Hypothalamus (tissue), 51 donors: ENCODE measurements at places on chromosomes 7 and 10.

- DNase-seq, result no peak
Measured at GRCh38 chr7:108614896-108615295, 45.2 kb downstream of the DNAJB9 start.

DNA sequence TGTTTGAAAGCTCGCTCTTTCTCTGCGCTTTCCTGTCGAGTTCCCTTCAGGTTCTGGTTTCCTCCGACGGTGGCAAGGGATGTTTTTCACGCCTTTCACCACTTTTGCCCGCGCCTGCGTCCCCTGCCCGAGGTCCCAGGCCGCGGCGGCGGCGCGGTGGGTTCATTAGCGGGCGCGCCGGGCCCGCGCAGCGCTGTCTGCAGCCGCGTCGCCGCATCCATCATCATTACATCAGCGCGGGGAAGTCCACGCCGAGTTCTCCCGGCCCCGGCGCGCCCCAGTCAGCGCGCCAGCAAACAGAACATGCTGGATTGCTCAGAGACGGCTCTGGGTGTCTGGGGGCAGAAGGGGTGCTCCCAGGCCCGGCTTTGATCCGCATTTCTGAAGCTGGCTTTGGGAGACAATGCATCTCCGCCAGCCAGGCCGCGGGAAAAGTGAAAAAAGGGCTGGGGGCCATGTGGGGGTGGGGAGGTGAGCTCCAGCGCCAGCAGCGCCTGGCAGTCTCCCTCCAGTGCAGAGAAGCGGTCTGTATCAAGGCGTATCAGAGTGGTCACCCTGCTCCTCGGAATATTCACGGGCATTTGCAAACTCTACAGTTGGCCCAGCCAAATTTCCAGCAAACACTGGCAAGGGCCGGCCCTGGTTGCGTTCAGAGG lies 8.9 kb downstream of the GLI3 start:
- no peak for DNase-seq

GRCh38 chr7:140923358-140924006 lies 1.2 kb downstream of the BRAF start:
- DNase-seq, result peak; percentile 38

- DNase-seq, result no peak
Measured at GRCh38 chr10:112052166-112052565, 131.4 kb downstream of the GPAM start.

GRCh38 chr10:132078746-132079345 lies 13.1 kb downstream of the JAKMIP3 start:
- peak; percentile 48 for DNase-seq

- no peak for DNase-seq
Measured at GRCh38 chr10:114340816-114341215, 63.5 kb downstream of the AFAP1L2 start.

- DNase-seq, result no peak
Measured at GRCh38 chr10:1644191-1644711, 93.1 kb downstream of the ADARB2 start.

DNA sequence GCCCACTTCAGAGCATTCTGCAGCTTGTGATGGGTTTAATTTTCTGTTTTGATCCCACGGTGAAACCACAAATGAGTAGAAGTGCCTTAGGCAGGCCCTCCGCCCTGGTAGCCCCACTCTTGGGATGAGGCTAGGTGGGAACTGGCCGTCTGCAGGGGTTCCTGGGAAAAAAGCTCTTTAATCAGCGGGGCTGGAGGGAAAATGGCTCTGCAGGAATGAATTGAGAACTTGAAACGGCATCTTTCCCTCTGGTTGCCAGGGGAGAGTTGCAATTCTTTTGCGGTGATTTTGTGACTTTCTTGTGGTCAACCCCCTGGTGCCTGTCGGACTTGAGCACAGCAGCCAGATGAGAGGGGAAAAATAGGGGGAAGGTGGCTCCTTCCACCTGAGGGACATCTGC lies 32.7 kb downstream of the COL26A1 start:
- DNase-seq, result no peak

DNA sequence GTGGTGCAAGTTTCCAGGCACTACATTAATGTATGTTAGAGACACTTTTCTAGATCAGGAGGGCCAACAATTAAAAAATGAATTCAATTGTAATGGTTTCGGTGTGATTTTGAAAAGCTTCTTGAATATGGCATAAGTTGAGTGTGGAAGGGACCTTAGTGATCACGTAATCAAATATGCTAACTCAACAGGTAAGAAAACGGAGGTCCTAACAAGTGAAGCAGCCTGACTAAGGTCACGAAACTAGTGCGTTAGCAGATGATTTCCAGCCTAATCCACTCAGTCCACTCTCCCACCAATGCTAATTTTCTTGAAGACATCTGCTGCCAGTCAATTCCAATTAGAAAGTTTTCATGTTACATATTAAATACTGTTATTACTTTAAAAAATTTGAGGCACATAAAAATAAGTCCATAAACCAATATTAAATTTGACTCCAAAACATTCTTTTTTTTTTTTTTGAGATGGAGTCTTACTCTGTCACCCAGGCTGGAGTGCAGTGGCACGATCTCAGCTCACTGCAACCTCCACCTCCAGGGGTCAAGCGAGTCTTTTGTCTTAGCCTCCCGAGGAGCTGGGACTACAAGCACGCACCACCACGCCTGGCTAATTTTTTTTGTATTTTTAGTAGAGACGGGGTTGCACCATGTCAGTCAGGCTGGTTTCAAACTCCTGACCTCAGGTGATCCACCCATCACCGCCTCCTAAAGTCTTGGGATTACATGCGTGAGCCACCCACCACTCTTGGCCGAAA lies 2.3 kb upstream of the RSBN1L start:
- no peak for DNase-seq

- no peak for DNase-seq
Measured at GRCh38 chr7:140345426-140345825, 52.9 kb downstream of the SLC37A3 start.

- DNase-seq, result no peak
Measured at GRCh38 chr7:37455081-37455480, 6.4 kb upstream of the ELMO1 start.

- peak; percentile 11 for DNase-seq
Measured at GRCh38 chr7:138907850-138908249, 73.3 kb downstream of the KIAA1549 start.

DNA sequence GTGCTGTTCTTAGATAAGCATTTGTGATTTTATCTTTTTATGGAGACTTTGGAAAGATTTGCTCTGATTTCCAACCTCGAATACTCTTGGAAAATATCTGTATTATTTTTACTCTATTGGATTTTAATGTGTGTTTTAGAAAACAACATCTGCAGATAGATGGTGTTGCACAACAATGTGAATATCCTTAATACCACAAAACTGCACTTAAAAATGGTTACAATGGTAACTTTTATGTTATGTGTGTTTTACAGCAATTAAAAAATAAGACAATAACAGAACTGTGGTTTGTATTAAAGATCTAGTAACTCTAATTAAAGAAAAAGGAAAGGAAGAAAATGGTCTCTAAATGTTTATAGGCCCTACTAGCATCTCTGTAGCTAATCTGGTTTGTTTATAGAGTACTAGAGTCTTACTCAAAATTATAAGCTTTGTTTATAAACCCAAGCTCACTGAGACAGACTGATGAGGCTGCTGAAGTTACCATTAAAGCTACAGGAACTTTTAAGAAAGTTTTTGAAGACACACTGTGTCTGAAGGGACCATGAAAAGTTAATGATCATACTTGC lies 74.6 kb upstream of the CC2D2B start:
- DNase-seq, result no peak

GRCh38 chr10:20485554-20485953 lies 411.6 kb downstream of the NEBL start:
- DNase-seq, result no peak

DNA sequence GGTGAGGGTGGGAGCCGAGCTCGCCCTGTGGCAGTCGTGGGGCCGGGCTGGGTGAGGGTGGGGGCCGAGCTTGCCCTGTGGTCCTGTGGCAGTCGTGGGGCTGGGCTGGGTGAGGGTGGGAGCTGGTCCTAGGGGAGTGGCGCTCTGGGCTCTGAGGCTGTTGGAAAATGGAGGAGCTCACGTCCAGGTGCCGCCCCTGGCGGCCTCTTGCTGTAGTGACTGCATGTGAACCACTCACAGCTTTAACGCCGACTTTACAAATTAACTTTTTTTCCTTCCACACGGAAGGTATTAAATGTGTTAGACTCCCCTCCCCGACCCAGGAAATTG lies 312.6 kb downstream of the WDR37 start:
- DNase-seq, result no peak

DNA sequence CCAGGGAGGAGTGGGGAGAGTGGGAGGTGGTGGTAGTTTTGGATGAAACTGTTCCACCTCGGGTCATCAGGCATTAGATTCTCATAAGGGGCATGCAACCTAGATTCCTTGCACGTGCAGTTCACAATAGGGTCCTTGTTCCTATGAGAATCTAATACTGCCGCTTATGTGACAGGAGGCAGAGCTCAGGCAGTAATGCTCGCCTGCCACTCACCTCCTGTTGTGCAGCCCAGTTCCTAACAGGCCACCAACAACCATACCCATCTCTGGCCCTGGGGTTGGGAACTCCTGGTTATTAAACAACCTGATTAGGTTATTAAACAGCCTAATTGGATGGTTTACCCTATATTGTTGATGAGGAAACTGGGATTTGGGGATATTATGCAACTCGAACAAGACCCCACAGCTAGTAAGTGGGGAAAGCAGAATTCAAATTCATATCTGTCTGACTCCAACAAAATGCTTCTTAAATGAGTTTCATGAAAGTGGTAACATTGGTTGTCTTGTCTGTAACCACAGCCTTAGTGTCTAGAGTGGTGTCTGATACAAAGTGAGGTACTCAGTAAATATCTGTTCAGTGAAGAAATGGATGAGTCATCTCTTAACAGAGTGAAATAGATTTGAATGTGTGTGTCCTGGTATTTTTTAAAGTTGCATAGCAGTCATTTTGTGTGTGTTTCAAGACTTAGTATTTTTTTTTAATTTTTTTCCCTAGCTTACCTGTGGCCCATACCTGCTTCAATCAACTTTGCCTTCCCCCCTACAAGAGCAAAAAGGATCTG lies 101.6 kb downstream of the HECTD2 start:
- DNase-seq, result no peak

DNA sequence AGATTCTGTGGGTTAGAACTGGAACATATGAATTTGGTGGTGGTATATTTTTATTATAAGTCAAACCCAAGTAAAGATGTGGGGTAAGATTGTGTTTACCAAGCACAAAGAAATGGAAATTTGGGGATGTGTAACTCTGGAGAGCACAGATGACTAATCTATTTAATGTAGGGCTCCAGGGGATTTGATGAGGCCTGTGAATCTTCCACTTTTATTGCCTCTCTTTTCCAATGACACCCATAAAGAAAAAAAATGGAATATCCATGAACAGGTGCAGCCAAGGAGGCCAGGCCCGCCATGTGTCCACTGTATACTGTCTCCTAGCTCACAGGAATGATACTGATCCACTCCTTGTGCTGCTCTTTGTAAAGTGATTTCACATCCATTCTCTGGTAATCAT lies 2.8 kb downstream of the SRGN start:
- no peak for DNase-seq

- DNase-seq, result no peak
Measured at GRCh38 chr10:24128066-24128730, 80.7 kb upstream of the KIAA1217 start.

- no peak for DNase-seq
Measured at GRCh38 chr7:115009736-115010440, 88.0 kb downstream of the MDFIC start.

- no peak for DNase-seq
Measured at GRCh38 chr7:106681815-106682495, 21.0 kb upstream of the CCDC71L start.

GRCh38 chr7:117152213-117153007 lies 170.4 kb downstream of the WNT2 start:
- no peak for DNase-seq

DNA sequence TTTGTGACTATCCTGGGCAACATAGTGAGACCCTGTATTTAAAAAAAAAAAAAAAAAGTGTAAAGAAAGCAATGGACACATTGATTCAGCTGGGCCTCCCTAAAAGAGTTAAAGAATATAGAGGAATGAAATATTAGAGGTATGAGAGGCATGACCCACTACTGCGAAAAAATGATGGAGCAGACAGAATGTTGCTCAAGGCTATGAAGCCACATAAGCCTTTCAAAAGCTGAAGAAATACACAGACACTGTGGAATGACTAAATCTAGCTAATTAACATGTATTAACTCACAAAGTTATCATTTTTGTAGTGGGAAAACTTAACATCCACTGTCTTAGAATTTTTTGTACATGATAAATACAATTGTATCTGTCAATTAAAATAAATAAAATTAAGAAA lies 107.3 kb downstream of the HGF start:
- no peak for DNase-seq

DNA sequence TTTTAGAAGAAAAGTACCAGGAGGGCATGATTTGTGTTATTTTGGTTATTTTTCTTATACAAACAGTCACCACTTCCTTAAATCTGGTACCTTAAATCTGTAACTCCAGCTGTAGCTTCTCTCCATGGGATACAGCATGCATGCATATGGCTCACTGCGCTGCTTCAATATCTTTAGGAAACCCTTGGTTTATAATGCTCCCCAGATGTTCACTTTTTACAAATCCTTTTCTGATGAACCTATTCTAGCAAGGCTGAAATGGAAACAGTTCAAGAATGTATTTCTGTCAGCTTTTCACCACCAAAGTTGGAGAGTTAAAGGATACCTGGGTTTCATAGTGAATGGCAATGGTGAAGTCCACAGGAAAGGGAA lies 50.9 kb downstream of the LAMB4 start:
- no peak for DNase-seq

GRCh38 chr10:103648636-103649532 lies 155.4 kb downstream of the NEURL1 start:
- DNase-seq, result no peak

GRCh38 chr7:114412548-114412947 lies 2.1 kb upstream of the FOXP2 start:
- no peak for DNase-seq
